ENCODE measurements at places on chromosomes 13 and 19. TPM values are rescaled to one million over a fixed set of nuclear protein-coding genes. Genes with fewer than 3 reads are reported as not detected.

RGS9BP gene
- total RNA-seq, result 0.14 TPM

EHD2 gene
- total RNA-seq, result 1.6 TPM

DNA sequence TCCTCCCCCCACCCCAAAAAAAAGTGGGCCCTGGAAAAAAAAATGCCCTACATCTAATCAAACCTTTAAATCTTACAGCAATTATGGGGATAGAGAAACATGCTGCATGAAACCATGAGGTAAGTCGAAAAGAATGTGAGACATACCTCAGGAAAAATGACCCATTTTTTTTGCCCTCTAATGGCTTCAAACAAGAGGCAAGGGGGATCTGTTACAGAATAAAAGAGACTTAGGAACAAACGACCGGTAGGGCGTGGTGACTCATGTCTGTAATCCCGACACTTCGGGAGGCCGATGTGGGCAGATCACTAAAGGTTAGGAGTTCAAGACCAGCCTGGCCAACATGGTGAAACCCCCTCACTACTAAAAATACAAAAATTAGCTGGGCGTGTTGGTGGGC lies 8.4 kb downstream of the RGL3 start:
- no peak overlapping the region for H3K4me3 ChIP-seq
- no peak for DNase-seq
- no peaks in the 10 kb centered on the region for H3K36me3 ChIP-seq
- H3K27me3 ChIP-seq, result peaks cover 8% of the 10 kb centered on the region

- DNase-seq, result no peak
- H3K27ac ChIP-seq, result no peak overlapping the region
- H3K27me3 ChIP-seq, result peaks cover 9% of the 10 kb centered on the region
- H3K36me3 ChIP-seq, result no peaks in the 10 kb centered on the region
Measured at GRCh38 chr19:7287722-7288121, 6.5 kb downstream of the INSR start.

- no peak overlapping the region for H3K27ac ChIP-seq
- no peaks in the 10 kb centered on the region for H3K4me1 ChIP-seq
- no peak overlapping the region for H3K4me3 ChIP-seq
- H3K27me3 ChIP-seq, result no peaks in the 10 kb centered on the region
- no peaks in the 10 kb centered on the region for H3K36me3 ChIP-seq
Measured at GRCh38 chr19:58372311-58373133, 8.3 kb downstream of the ZNF837 start.

DNA sequence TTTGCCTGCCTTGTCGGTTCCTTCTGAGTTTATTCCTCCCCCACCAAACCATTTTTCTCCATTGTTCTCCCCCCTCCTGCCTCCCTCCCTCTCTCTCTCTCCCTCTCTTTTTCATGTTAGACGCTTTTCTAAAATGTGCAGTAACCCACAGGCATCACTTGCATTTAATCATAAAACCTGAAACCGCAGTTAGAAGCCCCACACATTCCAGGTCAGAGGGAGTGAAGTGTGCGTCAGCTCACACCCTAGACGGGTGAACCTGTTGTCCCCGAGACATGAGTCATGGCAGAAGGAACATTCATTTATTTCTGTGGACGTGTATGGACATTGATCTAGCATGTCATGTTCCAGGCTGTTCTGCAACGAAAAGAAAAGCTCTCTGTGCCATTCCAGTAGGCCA lies 19.9 kb downstream of the ONECUT3 start:
- peaks cover 76% of the 10 kb centered on the region for H3K27me3 ChIP-seq
- H3K4me1 ChIP-seq, result no peaks in the 10 kb centered on the region
- peaks cover 14% of the 10 kb centered on the region for H3K36me3 ChIP-seq
- no peak overlapping the region for H3K27ac ChIP-seq
- no peak for DNase-seq

All from activated T-cell treated with anti-CD3 and anti-CD28 coated beads, Interleukin-2, amount 50 U/mL, for 72 hours (primary cell).